ENCODE measurements at places on chromosomes 12 and 14.

- no peak for DNase-seq
These were observed 196.5 kb downstream of the SLC41A2 start for GRCh38 chr12:104761611-104762010.

- no peak for DNase-seq
These were observed 22.2 kb downstream of the MANSC1 start for GRCh38 chr12:12327802-12328201.

DNA sequence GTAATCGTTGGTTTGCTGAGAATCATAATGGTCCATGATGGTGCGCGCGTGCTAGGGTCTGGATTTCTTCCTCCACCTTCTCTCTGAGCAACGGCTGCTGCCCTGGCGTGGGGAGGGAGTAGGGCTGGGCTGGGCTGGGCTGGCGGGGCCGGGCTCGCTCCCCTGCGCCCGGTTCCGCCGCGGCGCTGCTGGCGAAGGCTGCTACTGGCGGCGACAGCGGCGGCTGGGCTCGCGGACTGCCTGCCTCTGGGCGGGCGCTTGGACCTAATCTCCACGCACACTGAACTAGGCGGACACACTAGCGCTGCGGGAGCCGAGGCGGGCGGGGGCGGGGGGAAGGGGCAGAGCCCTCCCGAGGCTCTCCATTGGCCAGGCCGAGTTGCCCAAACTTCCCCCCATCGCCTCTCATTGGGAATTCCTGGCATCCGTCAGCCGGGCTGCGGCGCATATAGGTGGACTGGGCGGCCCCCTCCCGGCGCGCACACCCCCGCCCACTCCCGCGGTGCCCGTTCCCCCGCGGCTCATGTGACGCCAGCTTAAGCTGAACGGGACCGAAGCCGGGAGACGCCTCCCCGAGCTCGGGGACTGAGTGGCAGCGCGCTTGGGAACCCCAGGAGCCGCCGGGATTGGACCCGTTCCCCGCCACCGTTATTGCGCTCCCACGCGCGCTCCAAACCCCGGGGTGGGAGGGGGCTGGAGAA lies at the start of gene ACTN1:
Gene ACTN1, minus strand, starts transcription at position 282 of the 701 bp plus-strand sequence. Its CDS starts 246 bp downstream, at position 36.
- peak; percentile 51 for DNase-seq

DNA sequence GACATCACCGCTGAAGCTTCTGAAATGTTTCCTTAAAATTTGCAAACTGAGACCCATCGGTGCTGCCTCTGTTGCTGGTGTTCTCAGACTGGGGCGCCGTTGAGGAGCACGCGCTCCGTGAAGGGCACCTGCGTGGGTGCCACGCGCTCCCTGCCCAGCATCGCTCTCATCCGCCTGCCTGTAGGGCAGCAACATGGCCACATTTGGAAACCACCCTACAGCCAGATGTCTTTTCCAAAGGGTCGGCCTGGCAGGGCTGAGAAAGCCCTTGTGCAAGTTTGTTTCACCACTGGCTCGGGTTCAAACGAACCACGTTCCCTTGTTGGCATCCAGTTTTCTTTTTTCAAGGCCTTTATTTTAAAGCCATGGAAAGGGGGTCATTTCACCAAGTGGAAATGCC lies 13.9 kb downstream of the ADGRD1 start:
- DNase-seq = no peak

GRCh38 chr12:103547376-103547775 lies 39.7 kb upstream of the STAB2 start:
- no peak for DNase-seq
